Fibroblast of mammary gland (primary cell): ENCODE measurements at places on chromosomes 2 and 18.

DNA sequence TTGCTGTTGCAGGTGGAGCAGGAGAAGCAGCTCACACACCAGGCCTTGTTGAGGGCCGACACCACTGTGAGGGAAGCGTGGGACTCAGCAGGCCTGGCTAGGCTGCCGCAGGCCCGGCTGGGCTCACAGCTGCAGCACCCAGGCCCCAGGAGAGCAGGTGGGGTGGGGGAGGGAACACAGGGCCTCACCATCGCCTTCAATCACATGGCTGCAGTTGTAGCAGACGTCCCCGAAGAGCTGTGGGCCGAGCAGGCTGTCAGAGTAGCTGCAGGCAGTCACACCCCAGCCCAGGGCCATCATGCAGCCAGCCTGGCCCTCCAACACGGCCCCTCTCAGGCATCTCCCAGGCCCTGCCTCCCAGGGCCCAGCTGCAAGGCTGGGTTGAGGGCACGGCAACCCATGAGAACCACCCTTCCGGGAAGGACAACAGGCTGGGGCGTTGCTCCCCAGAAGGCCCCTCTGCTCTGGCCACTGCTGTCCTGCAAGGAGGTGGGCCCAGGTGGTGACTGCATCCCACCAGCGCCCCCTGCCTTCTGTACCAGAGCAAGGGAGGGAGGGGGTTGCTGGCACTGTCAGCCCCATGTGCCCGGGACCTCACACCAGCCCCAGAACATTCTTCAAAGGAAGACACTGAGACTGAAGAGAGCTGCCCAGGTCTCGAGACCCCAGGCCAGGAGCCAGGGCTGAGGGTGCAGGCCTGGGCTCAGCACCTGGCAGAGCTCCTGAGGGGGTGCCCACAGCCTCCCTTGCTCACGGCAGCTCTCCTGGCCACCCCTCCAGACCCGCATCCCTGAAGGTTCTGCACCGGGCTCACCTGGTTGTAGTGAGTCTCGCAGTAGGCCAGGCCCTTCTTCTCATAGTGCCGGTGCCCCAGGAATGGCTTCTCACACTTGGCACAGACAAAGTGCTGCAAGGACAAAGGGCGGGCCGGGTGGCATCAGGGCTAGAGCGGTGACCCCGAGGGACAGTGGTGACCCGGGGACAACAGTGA lies 5.6 kb upstream of the GPR17 start:
- DNase-seq, result no peak

GRCh38 chr2:88658326-88658725 lies 31.1 kb upstream of the EIF2AK3 start:
- peak; percentile 75 for DNase-seq

DNA sequence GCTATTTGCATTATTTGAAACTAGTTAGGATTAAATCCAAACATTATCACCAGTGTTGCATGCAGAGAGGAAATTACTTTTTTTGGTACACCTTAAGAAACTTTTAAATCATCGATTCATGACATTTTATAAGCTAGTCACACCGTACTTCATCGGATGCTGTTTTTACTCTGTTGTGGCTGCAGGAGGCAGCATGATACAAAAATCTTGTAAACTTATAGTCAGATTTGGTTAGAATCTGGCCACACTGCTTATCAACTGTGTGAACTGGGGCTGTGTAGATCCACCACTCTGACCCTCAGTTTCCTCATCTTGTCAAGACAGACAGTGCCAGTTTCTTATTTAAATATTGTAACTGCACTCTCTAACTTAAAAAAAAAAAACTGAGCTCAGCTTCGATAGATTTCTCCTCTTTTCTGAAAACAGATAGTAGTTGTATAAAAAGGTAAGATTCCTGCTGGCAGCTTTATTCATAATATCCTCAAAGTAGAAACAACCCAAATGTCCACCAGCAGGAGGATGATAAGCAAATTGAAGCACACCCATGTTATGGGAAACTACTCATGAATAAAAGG lies 77.8 kb downstream of the RAPGEF4 start:
- DNase-seq, result peak; percentile 45

GRCh38 chr2:101972621-101973434 lies 18.9 kb upstream of the IL1R2 start:
- peak; percentile 95 for DNase-seq

GRCh38 chr18:28712796-28713425 lies 536.0 kb upstream of the CDH2 start:
- no peak for DNase-seq

DNA sequence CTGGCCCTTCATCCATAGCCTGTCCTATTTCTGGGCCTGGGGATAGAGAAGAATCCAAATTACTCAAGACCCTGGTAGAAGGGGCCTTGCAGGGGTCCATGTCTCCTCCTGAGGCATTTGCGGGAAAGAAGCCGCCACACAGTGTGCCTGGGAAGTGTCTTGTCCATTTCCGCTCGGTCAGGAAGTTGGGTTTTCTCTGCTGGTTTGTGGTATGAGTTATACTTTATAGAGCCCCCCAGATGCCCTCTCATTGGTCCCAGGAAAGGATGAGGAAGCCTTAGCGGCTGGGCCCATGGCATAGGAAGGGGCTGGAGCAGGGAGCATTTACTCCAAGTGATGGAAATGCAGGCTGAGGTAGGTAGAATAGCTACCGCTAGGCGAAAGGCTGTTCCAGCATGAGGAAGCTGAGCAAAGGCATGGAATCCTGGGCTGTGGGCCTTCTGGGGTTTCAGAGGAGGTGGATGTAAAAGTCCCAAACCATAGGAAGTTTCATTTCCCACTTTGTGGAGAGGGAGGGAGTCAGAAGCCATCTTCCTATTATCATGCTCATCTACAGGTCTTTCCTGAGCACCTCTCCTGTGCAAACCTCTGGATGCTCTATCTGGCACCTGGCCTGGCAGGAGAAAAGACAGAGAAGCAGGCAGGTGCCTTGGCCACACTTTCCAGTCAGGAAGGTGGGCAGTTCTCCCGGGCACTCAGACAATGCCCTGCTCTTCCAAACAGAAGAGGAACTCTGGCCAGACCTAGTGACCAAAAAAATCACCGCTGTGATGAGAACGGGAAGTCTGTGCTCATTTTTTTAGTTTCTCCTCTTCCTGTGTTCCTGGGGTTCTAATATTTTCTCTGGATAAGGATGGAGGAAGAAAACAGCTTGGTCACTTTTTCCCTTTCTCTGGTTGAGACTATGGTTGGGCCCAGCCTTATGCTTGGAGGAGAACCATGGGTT lies 2.6 kb upstream of the CD207 start:
- no peak for DNase-seq

DNA sequence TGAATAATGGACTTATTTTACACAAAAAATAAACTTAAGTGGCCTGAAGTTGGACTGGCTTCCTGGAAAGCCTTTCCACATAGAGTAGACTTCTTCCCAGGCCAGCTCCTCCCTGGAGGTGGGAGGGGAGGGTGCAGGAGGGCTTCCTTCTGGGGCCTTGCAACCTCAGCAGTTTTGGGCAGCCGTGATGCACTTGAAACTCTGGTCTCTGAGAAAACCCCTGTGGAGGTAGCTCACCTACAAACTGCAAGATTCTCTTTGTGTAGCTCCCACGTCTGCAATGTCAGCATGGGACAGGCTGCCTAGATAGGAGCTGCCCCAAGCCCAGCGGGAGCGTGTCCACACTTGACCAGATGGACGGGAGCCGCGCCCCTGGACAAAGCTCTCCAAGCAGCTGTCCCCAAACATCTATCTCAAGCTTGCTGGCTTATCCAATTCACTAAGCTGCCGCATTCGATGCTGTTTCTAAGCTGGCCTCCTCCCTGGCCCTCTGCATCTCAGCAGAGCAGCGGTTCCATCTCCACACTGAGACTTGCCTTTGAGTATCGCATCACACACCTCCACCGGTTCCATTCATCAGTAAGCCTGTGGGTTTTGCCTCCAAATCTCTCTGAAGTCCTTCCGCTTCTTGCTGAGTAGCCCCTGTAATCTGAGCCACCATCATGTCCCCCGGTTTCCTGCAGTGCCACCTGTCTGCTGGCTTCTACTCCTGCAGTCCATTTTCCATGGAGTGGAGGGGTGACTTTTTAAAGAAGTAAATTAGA lies 1.6 kb upstream of the LPIN1 start:
- peak; percentile 61 for DNase-seq

GRCh38 chr18:24015639-24016631 lies 1.4 kb downstream of the TTC39C start:
- no peak for DNase-seq

GRCh38 chr2:174325373-174326160 lies 9.2 kb upstream of the SP9 start:
- DNase-seq, result peak; percentile 58

DNA sequence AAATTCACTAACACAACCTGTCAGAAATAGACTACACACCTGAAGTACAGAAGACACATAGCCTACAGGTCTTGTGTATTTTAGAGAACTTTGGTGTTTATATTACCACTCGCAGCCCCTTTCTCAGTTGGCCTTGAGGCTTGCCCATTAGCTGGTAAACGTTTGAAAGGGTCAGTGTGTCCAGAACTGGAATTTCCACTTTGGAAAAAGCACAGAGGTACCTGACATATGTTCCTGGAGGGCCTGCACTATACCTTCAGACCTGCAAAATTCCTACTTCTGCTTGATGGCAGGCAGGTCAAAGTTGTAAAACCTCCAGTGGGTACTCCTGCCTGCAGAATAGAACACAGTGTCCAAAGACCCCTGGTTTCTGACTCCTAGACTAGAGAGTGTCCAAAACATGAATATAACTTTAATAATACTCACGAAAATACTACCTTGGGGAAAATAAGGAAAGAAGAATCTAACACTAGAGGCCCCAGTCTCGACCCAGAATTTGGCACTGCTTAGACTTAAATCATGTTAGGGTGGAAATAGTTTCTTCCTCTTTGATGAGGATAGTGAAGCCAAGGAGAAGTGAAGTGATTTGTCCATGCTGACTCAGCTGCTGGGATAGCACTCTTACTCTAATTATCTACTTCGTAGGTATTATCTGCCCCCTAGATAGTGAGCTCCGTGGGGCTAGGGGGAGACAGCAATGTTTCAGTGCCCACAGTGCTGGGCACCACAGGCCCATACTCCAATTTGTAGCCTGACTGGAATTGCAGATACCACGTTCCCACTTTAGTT lies 2.8 kb downstream of the KCTD1 start:
- no peak for DNase-seq

DNA sequence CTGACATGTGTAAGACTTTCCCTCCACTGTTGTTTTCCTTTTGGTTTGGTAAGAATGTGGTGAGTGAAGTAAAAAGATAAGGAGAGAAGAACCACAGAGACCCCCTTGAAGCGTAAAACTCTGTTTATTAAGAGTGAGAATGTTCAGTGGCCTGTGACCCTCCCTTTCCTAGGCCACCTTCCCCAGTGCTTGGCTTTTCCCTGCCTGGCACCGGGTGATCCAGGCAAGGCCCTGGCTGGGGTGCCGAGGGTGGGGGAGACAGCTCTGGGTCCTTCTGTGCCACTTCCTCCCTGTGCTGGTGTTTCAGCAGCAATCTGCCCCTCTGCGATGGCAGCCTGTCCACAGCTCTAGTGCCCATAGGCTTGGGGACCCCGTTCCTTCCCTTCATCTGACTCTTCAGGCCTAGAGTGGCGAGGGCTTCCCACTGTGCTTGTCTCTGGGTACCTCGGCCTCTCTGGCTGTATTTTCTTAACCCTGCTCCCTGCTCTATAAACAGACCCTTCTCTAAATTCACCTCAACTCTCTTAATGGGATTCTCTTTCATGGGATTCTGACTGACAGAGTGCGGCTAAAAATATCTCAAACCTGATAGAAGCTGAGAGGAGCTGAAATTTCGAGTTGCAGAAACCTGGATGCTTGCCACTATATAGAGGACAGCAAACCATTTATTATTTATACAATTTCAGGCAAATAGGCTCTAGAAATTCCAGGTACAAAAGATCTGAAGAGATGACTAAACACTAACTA lies 461.0 kb downstream of the DLGAP1 start:
- DNase-seq, result no peak

DNA sequence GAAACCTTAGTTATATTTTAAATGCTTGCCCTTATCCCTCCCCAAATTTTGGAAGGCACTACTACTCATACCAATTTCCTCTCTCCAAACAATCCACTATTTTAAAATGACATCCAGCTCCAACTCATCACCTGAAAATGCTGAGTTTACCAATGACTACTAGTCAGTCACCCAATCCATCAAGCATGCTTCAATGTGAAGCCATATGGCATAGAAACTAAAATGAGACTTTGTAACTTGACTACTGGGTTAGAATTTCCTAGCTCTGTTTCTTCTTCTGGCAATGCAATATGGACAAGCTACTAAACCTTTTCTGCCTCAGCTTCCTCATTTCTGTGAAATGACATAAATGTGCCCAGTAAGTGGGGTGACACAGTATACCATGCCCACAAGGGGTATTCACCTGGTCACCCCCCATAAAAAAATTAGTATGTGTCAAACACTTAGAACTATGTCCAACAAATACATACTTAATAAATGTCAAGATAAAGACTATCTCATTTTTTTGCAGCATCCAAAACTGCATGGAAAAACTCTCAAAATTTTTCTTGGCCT lies 10.0 kb upstream of the STPG4 start:
- peak; percentile 61 for DNase-seq

DNA sequence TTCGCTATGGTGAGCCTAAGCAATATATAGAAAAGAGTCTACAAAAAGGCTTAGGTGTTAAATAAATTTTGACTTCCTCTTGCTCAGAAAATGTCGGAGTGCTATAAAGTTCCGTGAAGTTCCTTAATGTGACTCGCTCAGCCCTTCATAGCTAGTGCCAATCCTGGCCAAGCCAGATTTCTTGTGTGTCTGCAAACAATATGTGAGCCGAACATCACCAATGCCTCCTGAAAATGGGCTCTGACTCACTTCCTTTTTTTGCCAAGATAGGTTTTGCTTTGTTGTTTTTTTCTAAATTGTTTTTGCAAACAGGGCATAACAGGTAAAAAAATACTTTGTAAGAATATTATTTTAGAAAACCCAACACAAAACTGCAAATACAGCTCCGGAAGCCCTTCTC lies 26.1 kb downstream of the CDC42EP3 start:
- DNase-seq, result peak; percentile 89

DNA sequence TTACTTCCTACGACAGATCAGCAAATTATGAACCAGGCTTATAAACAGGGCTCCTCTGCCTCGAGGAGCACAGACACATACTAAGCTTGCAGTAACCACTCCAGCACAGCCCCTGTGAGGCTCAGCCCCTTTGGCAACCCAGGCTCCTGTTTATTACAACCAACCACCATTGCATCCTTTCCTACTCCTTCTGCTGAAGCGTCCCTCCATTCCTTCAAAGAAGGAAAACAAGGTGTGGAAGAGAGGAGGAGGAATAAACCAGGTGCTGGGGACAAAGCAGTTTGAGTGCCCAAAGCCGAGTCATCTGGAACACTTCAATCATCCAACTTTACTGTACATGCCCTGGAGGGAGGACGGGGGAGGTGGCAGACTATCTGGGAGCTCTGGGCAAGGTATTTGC lies 87.2 kb upstream of the MGAT4A start:
- DNase-seq, result no peak

- no peak for DNase-seq
Measured at GRCh38 chr2:159297042-159297707, 10.7 kb upstream of the WDSUB1 start.

DNA sequence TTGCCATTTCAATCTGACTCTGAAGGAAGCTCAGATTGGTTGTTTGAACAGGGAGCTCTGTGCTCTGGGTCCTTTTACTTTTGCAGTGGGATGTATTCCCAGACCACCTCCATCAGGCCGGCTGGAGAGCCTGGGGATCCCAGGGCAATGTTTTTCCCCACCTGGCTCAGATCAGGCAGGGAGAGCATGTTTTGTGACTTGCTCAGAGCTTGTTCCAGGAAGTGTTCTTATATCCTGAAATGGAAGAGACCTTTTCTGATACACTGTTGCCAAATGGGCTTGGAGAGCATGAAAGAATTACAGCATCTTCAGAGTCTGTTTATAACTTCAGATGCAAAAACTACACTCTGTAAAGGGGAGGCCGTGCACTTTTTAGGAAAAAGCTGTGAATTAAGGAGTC lies 56.0 kb downstream of the LIPG start:
- no peak for DNase-seq
